Progenitor cell of endocrine pancreas (in vitro differentiated cells): ENCODE measurements at places on chromosomes 13 and 19. TPM values are rescaled to one million over a fixed set of nuclear protein-coding genes. Genes with fewer than 3 reads are reported as not detected.

DNA sequence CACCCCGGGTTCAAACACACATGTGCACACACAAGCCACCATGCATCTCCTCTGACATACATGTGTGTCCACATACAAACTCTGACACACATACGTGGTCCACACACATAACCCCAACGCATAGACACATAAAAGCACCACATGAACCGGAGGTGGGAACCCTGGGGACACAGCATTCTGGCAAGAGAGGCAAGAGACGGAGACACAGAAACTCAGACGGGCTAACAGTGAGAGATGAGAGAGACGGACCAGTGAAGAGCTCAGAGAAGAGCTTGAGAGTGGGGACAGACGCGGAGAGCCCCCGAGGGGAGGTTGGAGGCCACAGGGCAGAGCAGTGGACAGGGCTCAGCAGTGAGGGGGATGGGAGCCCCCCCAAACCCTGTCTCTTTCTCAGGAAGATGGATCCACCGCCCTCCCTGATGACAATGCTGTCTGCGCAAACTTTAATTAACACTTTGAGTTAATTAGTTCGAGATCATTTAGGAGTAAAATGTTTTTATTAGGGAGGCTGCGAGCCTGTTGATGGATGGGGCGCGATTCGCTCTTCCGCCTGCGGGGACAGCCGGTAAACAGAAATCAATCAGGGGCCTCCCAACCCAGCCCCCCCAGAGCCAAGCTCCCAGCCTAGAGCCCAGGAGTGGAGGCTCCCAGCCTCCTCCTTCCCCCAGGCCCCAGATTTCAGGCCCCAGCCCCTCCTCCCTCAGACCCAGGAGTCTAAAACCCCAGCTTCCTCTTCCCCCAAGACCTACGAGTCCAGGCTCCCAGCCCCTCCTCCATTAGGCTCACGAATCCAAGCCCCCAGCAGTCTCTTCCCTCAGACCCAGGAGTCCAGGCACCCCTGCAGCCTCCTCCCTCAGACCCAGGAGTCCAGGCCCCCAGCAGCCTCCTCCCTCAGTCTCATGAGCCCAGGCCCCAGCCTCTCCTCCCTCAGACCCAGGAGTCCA is 9.5 kb upstream of the ERFL start:
- no peak for DNase-seq

- no peak for DNase-seq
These were observed 15.9 kb downstream of the DCLK1 start for GRCh38 chr13:36115306-36115705.

DNA sequence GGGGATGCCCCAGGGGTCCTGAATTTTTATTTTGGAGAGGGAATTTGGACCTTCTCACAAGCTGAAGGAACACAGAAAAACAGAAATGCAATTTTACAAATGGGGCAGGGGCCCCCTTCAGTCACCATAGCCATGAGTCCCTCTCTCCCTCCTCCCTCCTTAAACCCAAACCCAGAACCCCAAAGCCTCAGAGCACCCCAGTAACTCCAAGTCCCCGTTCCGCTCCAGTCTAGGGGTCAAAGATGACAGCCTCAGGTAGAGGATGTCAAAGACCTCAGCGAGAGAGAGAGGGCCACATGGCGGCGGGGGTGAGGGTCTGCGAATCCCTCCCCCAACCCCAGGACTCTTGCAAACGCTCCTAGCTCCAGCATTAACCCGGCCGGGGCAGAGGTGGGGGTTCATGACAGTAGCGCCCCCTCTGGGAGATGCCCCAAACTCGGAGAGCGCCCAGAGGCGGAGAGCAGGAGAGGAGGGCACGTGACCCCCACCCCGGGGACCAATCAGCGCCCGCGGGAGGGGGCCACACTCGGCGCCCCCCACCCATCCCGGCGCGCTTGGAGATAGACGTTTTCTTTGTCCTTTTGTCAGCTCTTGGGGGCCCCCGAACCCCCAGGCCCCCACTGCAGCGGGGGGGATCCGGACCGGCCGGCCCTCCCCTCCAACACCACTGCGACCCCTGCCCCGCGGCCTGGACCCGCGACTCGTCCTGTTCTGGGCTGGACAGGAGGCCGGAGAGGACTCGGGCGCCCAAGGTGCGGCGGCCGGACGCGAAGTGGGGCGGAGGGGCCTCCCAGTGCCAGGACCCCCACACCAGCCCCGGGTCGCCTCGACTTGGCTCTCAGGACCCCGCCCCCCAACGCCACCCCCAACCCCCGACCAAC is 20.8 kb upstream of the SEMA6B start:
- DNase-seq: no peak

DNA sequence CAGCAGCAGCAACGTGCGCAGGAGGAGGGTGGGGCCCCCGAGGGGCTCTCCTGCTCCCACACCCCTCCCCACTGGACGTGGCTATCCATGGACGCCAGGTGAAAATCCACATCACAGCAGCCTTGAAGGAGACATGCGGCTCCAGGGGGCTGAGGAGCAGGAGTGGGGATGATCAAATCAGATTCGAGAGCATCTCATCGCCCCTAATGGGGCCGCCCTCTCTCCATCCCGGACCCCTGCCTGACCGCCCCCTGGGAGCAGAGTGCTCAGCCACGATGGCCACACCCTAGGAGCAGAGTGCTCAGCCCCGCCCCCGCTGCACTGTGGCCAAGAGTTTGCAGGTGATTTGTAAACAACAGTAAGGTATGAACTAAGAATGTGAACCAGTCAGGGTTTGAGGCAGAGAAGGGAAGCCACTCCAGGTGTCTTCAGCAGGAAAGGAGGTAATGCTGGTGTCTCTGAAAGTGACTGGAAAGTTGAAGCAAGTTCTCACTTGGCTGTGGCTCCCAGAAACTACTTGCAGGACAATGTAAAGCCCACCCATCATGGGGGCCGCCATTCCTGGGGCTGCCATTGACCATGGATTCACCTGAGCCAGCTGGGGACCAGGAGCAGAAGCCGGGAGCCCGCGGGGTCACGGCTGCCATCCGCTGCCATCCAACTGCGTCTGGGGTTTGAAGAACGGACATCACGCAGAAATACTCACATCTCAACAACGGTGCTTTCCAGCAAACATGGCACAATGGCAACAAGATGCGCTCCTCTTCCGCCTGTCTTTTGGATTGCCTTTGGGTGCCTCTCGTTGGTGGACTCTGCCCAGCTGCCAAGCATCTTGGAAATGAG is 71.8 kb downstream of the SPACA7 start:
- no peak for DNase-seq

DNA sequence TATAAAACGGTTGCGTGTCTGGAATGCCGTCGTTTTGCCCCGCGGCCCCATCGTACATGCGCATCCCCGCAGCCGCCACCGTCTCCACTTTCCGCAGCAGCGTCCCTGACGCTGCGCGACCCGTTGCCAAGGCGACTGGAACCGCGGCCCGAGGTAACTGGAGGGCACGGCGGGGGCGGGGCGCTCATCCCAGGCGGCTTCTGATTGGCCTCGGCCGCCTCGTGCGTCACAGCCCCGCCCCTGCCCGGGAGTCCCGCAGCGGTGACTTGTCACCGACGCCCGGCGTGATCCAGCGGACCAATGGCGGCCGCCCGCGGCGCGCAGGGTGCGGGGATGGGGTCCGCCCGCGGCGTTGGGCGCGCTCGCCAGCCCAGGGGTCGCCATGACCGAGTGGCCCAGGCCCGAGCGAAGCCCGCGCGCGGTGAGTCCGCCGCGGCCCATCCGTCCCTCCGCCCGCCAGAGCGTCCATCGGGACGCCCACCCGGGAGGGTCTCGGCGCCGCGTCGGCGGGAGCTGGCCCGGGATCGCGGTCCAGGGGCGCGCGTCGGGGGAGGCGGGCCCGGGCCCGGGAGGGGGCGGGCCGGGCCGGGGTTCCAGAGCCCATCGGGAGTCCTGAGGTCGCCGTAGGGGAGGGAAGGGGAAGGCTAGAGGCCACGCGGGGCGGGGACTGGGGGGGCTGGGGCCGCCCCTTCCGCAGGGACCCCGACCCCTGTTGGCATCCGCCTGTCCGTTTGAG is at the start of gene ZSCAN1:
Gene ZSCAN1, plus strand, starts transcription at position 285 of the 736 bp plus-strand sequence. CDS start 3,812 bp downstream, outside the sequence.
- DNase-seq: peak; percentile 83

DNA sequence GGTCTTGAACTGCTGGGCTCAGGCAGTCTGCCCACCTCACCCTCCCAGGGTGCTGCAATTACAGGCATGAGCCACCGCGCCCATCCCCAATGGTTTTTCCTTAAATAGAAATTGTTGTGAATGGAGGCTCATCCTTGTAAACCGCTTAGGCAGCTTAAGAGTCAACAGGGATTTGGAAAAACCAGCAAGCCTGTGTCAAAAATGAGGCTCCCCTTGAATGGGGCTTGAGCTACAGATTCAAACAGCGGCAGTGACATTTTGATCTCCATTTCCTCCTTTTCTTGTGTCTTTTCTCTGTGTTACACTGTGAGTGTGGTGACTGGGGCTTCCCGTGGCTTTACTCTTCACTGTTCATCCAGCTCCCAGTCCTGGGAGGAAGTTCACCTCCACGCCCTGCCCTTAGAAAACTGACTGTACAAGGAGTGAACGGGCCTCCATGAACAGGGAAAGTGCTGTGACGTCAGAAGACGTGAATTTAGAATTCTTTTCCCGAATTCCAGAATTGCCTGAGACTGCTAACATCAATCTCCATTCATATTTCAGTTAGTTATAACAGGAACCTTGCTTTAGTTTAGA is 15.3 kb upstream of the RAB8A start:
- DNase-seq: no peak

GRCh38 chr19:2923510-2923909 is 21.3 kb downstream of the ZNF77 start:
- no peak for DNase-seq

GRCh38 chr13:111967572-111968201 is 99.3 kb upstream of the SOX1 start:
- DNase-seq: no peak

- no peak for DNase-seq
These were observed 145.7 kb downstream of the PCCA start for GRCh38 chr13:100234524-100235136.

- DNase-seq: no peak
These were observed 116.6 kb downstream of the PCDH17 start for GRCh38 chr13:57748096-57748495.

GRCh38 chr19:2969104-2969504 is 8.3 kb upstream of the TLE6 start:
- DNase-seq: peak; percentile 30

- DNase-seq: no peak
These were observed 277.2 kb downstream of the SUCLA2 start for GRCh38 chr13:47723898-47724297.

- no peak for DNase-seq
These were observed 22.8 kb downstream of the ELAVL1 start for GRCh38 chr19:7982651-7983099.

DNA sequence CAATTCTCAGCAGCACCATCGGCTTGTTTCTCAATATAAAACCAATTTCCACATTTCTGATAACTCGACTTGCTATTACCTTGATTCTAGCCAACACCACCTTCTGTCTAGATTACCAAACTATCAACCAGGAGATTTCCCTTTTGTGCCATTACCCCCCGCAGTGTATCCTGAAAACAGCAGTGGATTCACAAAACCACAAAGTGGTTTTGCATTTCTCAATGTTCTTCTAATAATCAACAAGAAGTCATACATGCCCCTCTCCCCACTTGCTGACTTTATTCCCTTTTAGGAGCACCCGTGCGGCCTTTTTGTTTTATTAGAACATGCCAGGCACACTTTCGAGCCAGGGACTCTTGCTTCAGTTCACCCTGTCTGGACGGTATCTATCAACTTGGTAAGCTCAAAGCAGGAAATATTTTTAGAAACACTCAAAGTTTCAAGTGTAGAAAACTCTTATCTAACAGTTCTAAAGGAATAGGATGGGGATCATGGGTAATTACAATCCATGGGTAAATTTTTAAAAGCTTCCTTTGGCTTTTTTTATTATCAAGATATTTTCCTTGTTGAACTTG is 967.4 kb downstream of the EFNB2 start:
- no peak for DNase-seq

DNA sequence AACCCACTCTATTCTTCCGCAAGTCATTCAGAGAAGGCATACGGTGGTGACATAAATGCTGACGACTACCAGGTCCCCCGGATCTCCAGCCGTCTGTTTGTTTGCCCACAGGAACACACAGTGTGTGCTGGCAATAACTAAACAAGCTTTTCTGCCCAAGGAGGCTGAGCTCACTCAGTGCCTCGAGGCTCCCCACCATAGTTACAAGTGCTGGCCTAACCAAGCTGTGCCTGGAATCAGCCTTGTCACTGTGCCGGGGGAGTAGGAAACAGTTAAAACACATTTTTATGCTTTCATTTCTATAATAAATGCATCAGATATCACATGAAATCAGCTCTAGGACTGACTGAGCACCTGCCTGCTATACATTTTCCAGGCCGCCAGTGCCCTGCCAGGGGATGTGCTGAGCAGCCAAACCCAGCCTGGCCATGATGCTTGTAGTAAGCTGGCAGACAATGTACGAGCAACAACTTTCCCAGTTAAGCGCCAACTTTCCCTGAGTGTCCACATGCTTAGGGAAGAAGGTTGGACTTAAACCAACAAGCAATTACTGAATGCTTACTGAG is 28.1 kb downstream of the BRD4 start:
- no peak for DNase-seq

DNA sequence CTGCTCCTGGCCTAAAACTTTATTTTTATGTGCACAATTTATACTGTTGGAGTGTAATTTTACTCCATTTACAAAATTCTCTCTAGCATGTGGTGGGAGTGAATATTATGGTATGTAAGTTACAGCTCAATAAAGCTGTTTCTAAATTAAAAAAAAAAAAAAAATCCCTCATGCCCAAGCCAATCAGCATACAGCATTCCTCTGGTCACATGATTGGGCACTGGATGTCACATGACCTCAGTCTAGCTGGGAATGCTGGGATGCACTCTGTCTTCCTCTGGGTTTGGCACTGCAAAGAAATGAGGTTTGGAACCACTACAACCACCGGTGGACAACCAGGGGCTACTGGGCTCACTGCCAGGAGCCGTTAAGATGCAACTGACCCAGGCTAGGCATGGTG is 67.6 kb downstream of the ZNF557 start:
- no peak for DNase-seq

GRCh38 chr13:105721016-105721415 is 814.4 kb downstream of the EFNB2 start:
- no peak for DNase-seq

DNA sequence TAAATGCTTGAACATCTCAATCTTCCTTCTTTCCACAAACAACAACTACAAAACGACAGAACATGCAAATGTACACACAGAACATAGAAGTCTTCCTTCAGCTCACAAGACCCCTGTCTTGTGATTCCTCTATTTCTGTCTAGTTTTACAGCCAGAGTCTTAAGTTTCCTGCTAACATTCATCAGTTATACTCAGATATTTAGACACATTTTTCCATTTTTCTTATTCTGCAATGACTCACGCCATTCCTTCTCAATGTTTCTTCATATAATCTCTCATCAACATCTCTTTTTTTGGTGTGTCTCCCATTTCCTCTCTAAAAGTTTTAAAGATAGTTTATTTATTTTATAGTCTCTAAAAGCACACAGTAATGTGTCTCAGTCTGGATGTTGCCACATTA is 1872.9 kb upstream of the PCDH20 start:
- no peak for DNase-seq

- no peak for DNase-seq
These were observed 34.6 kb downstream of the ADPRHL1 start for GRCh38 chr13:113418722-113419049.

- DNase-seq: no peak
These were observed 9.9 kb upstream of the FUT5 start for GRCh38 chr19:5880196-5880595.

GRCh38 chr13:38819053-38819452 is 132.2 kb downstream of the FREM2 start:
- DNase-seq: no peak

Gene ATP1A3
- total RNA-seq: 0.29 TPM in 2 replicates

Gene AP1M1
- total RNA-seq: 47.4 and 51.8 TPM in 2 replicates

Gene HIF3A
- total RNA-seq: 31.1 and 37.6 TPM in 2 replicates

Gene TPP2
- total RNA-seq: 52.9 and 57.6 TPM in 2 replicates

Gene ZNF229
- total RNA-seq: 18.3 and 18.4 TPM in 2 replicates

Gene ZNF441
- total RNA-seq: 3.8 and 4.4 TPM in 2 replicates

Gene SIGLEC9
- not detected in 2 replicates for total RNA-seq

Gene NEK3
- 26.3 and 28.1 TPM in 2 replicates for total RNA-seq

Gene NPAS1
- 2.2 and 2.4 TPM in 2 replicates for total RNA-seq
